ENCODE measurements at places on chromosomes 6 and 20.

GRCh38 chr6:2387445-2387844 lies 142.0 kb upstream of the GMDS start:
- no peak for DNase-seq

DNA sequence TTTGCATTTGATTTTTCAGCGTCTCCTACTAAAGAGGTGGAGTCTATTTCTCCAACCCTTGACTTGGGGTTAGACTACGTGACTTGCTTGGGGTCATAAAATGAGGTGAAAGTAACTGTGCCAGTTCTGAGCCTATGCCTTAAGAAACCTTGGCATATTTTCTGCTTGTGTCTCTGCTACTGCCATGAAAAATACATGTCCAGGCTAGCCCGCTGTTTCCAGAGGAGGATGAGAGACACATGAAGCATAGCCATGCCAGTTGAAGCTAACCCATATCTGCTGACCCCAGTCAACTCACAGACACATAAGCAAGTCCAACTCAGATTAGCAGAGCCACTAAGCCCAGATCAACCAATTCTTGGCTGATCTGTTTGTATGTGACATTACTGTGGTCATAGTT lies 38.7 kb downstream of the SCP2D1 start:
- no peak for DNase-seq

- DNase-seq: no peak
Measured at GRCh38 chr20:62776692-62777527, 19.4 kb upstream of the MRGBP start.

DNA sequence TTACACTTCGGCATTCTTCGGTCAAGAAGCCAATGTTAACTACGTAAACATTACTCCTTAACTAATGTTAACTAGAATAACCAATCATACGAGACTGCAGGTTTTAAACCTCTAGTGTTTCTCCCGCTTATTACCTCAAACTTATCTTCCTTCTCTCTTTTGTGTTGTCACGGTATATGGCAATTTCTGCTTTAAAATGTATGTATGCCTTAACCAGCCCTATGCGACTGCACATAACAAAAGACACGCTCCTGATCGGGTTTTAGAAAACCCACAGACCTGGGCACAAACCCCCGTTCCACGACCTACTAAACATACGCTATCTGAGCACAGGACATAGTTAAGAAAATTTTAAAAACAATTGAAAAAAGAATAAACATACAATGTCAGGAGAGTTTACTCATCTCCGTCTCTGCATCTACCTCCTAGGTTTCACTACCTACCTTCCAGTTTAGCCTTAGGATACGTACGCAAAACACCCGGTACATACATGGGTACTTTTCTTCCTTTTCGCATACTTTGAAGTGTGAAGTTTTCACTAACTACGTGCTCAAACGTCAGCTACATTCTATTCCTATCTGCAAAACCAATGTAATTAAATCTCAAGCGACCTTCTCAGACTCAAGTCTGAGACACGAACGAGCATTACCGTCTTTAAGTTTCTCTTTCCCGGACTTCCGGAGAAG lies 1.1 kb downstream of the CD164 start:
- DNase-seq: no peak

DNA sequence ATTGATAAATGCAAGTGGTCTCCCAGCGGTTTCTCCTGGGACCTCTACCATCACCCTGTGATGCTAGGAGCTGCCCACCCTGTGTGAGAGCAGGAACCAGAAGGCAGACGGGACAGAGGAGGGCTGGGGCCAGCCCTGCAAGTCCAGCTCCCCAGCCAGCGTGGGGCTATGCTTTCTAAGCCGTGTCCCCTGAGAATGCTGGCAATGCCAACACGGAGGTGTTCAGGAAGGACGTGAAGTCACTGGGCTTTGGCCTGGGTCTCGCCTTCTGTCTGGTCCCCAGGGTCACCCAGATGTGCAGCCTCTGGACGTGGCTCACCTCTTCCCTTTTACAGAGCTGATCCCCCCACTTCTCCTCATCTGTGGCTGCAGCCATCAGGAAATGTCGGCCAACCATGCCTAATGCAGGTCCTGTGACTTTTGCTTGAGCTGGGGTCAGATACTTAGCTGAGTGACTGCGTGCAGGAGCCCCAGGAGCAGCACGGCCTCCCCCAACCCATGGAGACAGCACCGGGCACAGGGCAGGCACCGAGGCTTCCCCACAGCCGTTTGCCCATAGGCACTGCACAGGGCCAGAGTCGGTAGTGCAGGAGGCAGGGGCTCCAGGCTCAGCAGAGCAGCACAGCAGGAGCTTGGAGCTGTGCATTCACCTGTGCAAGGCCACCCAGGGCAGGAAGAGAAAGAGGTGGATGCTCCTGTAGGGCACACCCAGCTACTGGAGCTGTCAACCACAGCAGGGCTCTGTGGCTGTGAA lies 66.2 kb downstream of the GNAS-AS1 start:
- no peak for DNase-seq

- no peak for DNase-seq
Measured at GRCh38 chr6:144159223-144159622, 8.9 kb downstream of the STX11 start.

DNA sequence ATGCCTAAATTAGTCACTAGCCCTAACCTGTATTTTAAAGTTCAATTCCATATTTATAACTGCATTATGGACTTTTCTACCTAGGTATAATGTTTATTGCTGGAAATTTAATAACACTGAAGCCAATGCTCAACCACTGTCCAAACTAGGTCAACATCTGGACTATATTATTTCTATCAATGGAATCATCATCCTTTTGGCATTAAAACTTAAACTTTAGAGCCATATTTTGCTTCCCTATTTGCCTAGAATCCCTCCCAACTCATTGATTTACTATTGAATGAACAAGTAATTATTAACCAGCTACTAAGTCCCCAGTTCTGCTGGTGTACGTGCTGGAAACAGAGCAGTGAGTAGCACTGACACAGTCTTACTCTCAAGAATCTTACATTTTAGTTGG lies 291.7 kb upstream of the SPTLC3 start:
- DNase-seq: no peak

- DNase-seq: no peak
Measured at GRCh38 chr6:109448615-109449014, 7.0 kb downstream of the MICAL1 start.

DNA sequence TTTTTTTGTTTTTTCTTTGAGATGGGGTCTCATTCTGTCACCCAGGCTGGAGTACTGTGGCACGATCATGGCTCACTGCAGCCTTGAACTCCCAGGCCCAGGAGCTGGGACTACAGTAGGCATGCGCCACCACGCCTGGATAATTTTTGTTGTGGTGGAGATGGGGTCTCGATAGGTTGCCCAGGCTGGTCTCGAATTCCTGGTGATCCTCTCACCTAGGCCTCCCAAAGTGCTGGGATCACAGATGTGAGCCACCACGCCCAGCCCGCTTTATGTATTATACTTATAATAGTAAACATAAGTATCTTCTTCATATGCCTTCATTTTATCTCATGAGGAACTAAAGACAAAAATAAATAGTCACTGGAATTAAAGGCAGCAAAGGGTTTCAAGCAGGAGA lies 63.5 kb downstream of the GINS1 start:
- no peak for DNase-seq

- DNase-seq: no peak
Measured at GRCh38 chr6:149342525-149342924, 25.0 kb downstream of the TAB2 start.

GRCh38 chr20:48648482-48649051 lies 179.2 kb downstream of the PREX1 start:
- no peak for DNase-seq

- no peak for DNase-seq
Measured at GRCh38 chr6:168162366-168162765, 83.4 kb upstream of the FRMD1 start.
